ENCODE measurements at places on chromosomes 3 and 15. TPM values are rescaled to one million over a fixed set of nuclear protein-coding genes. Genes with fewer than 3 reads are reported as not detected.

The TRA2B gene
- 246 TPM for total RNA-seq

The CCDC191 gene
- 1.7 TPM for total RNA-seq

The NTRK3 gene
- total RNA-seq = not detected

The ZNF80 gene
- 4.5 TPM for total RNA-seq

The ATP13A5 gene
- total RNA-seq = not detected

The MYO5C gene
- total RNA-seq = 1.3 TPM

The PEX5L gene
- total RNA-seq = 0.56 TPM

The MEGF11 gene
- total RNA-seq = not detected

The MKRN3 gene
- total RNA-seq = 1.9 TPM

GRCh38 chr15:69380100-69380725, 33.9 kb upstream of the KIF23 start:
- H3K27me3 ChIP-seq = peaks cover 14% of the 10 kb centered on the region
- H3K27ac ChIP-seq = no peak overlapping the region
- DNase-seq = no peak
- no peaks in the 10 kb centered on the region for H3K36me3 ChIP-seq
- H3K4me3 ChIP-seq = no peak overlapping the region

DNA sequence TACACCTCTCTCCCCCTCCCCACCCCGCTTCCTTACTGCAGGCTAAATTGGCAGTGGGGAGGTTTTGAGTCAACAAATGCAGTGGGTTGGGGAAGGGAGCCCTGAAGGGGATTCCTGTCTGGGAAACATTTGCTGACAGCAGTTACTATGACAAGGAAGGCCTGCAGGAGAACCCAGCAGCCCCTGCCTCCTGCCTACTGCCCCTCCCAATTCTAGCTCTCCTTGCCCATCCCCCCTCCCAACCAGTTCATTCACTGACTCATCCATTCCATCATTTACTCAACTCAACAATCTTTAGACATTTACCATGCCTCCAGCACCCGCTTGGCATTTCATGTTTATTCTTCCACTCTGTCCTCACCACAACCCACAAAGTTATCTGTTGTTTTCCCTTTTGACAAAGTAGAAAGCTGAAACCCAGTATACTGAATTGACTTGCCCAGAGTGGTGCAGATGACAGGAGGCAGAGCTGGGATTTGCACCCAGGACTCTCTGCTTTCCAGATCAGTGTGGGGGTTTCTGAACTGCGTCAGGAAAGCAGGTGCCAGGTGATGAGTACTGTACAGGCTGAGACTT, 75.0 kb downstream of the MAGEF1 start:
- peak; percentile 68 for DNase-seq
- H3K36me3 ChIP-seq = no peaks in the 10 kb centered on the region
- no peak overlapping the region for H3K4me3 ChIP-seq
- peaks cover 7% of the 10 kb centered on the region for H3K27me3 ChIP-seq
- H3K27ac ChIP-seq = no peak overlapping the region
- H3K4me1 ChIP-seq = peaks cover 3% of the 10 kb centered on the region

GRCh38 chr3:172065967-172066762, 26.8 kb downstream of the FNDC3B start:
- no peaks in the 10 kb centered on the region for H3K27me3 ChIP-seq
- H3K27ac ChIP-seq = no peak overlapping the region
- no peak overlapping the region for H3K4me3 ChIP-seq
- peaks cover 12% of the 10 kb centered on the region for H3K36me3 ChIP-seq

DNA sequence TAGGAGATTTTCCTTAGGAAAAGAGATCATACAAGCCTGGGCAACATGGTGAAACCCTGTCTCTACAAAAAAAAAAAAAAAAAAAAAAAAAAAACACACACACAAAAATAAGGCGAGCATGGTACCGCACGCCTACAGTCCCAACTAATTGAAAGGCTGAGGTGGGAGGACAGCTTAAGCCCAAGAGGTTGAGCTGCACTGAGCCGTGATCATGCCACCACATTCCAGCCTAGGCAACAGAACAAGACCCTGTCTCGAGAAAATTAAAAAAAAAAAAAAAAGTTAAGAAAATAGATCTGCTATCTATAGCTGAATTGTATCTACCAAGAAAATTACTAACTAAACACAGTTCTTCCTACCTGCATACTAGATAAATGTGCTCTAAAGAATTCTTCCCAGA, 7.1 kb downstream of the MSL2 start:
- H3K4me3 ChIP-seq = no peak overlapping the region
- H3K36me3 ChIP-seq = peaks cover 49% of the 10 kb centered on the region
- H3K4me1 ChIP-seq = peaks cover 66% of the 10 kb centered on the region
- no peaks in the 10 kb centered on the region for H3K27me3 ChIP-seq
- no peak overlapping the region for H3K27ac ChIP-seq

- no peak overlapping the region for H3K27ac ChIP-seq
- no peaks in the 10 kb centered on the region for H3K36me3 ChIP-seq
- peaks cover 9% of the 10 kb centered on the region for H3K4me1 ChIP-seq
- peaks cover 7% of the 10 kb centered on the region for H3K27me3 ChIP-seq
- no peak overlapping the region for H3K4me3 ChIP-seq
These were observed 35.2 kb upstream of the SIAH2 start for GRCh38 chr3:150798122-150798618.

DNA sequence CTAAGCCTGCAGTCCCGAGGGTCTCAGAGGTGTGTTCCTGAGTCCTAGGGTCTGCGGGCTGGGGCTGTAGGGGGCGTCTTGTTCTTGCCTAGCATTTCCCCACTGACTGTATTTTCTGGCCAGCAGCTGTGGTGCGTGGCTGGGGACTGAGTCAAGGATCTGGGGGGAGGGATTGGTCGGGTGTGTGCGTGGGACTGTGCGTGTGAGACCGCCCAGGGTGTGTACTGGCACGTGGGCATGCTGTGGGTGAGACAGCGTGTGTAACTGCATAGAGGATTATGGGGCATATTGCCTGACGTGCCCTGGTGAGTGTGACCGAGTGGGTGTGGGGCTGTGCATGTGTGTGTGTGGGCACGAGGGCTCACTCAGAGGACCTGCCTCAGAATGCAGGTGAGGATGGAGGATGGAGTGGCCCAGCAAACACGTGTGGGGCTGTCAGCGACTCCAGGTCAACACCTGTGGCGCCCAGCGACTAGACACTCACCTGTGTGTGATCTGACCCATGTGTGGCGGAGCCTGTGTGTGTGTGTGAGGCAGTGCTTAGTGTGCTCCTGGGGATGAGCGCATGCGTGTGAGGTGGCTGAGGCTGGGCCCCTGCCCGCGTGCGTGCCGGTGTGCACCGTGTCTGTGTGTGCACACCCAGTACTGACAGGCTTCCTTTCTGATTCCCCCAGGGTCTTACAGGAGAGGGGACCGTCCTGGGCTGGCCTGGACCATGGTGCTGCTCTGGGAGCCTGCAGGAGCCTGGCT, 20.9 kb downstream of the FBLN2 start:
- no peak overlapping the region for H3K4me3 ChIP-seq
- H3K36me3 ChIP-seq = no peaks in the 10 kb centered on the region
- no peaks in the 10 kb centered on the region for H3K27me3 ChIP-seq
- H3K27ac ChIP-seq = no peak overlapping the region
- no peak for DNase-seq

DNA sequence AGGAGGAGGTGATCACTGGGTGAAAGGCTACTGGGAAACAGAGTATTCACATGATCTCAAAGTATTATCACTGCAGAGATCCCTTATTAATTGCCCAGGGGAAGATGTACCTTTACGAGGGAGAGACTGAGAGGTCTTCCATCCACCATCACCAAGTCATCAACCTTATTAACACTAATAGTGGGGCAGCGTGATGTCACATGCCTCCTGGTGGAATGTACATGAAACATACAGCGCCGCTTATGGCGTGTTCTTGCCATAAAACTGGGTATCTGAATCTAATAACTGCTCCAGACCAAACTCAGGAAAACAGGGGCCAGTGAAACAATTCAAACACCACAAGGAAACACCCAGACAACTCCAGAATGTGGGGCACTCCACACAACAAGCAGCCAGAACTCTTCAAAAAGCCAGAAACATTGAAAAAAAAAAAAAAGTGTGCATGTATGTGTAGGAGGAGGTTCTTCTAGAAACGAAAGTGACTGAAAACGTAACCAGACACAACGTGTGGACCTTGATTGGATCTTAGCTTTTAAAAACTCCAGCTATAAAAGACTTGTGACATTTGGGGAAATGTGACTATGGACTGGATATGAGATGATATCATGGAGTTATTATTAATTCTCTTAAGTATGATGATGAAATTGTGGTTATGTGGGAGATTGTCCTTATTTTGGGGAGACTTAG, 4.6 kb downstream of the STIMATE start:
- H3K27ac ChIP-seq = peak overlapping the region; percentile 94
- H3K27me3 ChIP-seq = no peaks in the 10 kb centered on the region
- peaks cover 66% of the 10 kb centered on the region for H3K4me1 ChIP-seq
- peak; percentile 71 for DNase-seq
- H3K4me3 ChIP-seq = peak overlapping the region; percentile 78

GRCh38 chr3:107421170-107421792, 44.0 kb downstream of the CCDC54 start:
- DNase-seq = no peak
- no peaks in the 10 kb centered on the region for H3K36me3 ChIP-seq
- no peak overlapping the region for H3K4me3 ChIP-seq
- H3K27ac ChIP-seq = no peak overlapping the region
- H3K27me3 ChIP-seq = peaks cover 28% of the 10 kb centered on the region
- H3K4me1 ChIP-seq = peaks cover 3% of the 10 kb centered on the region

DNA sequence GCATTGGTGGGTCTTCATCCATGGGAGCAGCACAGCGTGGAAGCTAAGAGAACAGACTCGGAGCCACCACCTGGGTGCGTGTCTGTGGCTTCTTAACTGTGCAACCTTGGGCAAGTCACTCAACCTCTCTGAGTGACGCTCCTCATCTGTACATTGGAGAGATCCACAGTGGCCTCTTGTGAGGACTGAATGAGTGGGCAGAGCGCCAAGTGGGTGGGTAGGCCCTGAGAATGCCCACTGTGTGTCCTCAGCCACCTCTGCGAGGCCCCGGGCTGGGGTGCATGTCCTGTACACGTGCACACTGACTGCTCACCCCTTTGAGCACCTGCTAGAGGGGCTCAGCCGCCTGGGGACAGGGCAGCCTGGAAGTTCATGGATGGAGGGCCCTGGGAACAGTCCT, 99.6 kb upstream of the PRR23E start:
- DNase-seq = no peak
- H3K36me3 ChIP-seq = no peaks in the 10 kb centered on the region

DNA sequence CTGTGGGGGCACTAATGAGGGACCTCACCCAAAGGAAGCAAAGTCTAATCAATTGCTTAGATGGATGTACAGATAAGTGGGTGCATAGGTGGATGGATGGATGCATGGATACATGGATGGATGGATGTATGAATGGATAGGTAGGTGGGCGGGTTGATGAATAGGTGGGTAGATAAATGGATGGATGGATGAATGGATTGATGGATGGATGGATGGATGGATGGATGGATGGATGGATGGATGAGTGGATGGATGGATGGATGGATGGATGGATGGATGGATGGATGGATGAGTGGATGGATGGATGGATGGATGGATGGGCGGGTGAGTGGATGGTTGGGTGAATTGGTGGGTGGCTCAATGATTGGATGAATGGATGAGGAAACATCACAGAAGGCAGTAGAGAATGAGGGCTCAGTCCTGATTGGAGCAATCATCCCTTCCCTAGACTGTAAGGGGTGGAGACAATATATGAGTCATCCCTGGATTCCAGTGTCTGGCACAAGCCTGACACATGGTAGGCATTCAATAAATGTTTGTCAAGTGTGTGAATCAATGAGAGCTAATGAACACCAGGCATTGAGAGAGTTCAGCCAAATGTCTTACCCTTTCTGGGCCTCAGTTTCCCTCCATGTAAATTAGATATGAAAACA, 40.4 kb upstream of the PXYLP1 start:
- H3K36me3 ChIP-seq = no peaks in the 10 kb centered on the region
- peaks cover 10% of the 10 kb centered on the region for H3K4me1 ChIP-seq
- no peak for DNase-seq
- no peak overlapping the region for H3K27ac ChIP-seq
- H3K4me3 ChIP-seq = no peak overlapping the region

- no peak overlapping the region for H3K4me3 ChIP-seq
- no peaks in the 10 kb centered on the region for H3K36me3 ChIP-seq
These were observed 34.0 kb downstream of the LYZL4 start for GRCh38 chr3:42376344-42376798.

DNA sequence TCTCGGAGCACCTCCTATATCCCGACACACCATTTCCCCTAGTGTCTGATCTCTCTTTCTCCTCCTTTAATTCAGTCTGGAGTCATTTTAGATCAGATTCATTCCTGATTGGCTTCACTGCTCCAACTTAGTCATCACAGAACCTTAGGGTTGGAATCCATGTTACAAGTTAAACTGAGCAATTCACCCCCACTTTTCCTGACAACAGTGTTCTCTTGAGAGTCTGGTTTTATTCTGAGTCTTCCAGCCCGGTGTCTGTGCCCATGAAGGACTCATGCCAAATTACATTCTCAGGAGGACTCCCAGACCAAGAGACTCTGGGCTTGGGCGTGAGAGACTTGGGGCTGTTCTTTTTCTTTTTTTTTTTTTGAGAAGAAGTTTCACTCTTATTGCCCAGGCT, 57.5 kb downstream of the LPP start:
- no peak overlapping the region for H3K4me3 ChIP-seq
- H3K27me3 ChIP-seq = no peaks in the 10 kb centered on the region
- no peaks in the 10 kb centered on the region for H3K4me1 ChIP-seq

DNA sequence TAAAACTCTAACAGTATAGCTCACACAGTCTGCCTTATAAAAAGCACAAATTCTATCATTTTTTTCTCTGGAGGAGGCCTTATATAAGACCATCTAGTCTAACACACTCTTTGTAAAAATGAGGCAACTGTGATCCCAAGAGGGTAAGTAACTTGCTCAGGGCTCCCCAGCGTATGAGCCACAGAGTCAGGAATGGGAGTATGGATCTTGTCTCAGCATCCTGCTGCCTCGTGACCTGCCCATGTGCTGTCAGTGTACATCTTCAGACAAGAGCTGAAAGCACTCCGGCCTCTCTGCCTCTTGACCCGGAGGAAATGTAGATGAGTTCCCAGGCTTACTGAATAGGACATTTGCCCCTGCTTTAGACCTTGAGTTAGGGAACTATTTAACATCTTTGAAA, 28.4 kb upstream of the MEF2A start:
- no peaks in the 10 kb centered on the region for H3K4me1 ChIP-seq
- no peaks in the 10 kb centered on the region for H3K36me3 ChIP-seq
- H3K27ac ChIP-seq = no peak overlapping the region

DNA sequence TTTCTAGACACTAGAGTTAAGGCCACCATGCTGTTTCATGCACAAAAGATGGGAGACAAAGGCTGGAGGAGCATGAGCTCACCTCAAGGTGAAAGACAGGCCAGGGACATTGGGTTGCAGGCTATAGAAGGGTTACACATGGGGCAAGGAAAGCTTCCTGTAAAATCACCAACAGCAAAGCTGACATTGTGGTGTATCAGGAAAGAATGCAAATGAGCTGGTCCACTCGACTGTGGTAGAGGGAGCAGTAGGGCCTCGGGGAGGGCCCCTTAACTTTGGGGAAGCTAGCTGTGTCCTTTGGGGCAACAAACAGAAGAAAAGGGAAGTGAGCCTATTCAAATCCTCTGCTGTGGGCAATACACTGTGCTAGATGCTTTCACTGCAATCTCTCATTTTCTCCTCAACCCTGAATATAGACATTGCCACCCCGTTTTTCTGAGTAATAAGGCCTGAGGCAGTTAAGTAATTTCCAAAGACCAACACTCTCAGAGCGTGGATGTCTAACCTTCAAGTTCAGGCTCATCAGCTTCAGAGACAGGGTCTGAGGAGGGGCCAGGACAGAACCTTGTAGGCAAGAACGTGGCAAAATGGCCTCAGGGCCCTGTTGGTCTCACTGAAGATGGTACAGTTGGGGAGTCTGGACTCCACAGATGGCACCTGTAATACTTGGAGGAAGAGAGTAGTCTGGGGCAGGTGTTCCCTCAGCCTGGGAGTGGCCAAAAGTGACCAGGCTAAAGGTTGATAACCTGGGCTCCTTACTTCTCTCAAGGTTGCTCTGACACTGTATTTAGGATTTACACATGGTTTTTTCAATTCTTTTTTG, 24.1 kb downstream of the CX3CR1 start:
- H3K27me3 ChIP-seq = peaks cover 32% of the 10 kb centered on the region
- DNase-seq = no peak
- H3K27ac ChIP-seq = no peak overlapping the region
- peaks cover 31% of the 10 kb centered on the region for H3K4me1 ChIP-seq
- no peak overlapping the region for H3K4me3 ChIP-seq
